Activated naive CD4-positive, alpha-beta T cell treated with anti-CD3 and anti-CD28 coated beads, Interleukin-2, amount 10 ng/mL, durations not matched to agents 5 hours and 36 hours (primary cell): ENCODE measurements at places on chromosomes 3 and 15. TPM values are rescaled to one million over a fixed set of nuclear protein-coding genes. Genes with fewer than 3 reads are reported as not detected.

HACD3 gene
- total RNA-seq, result 24.3 TPM

GOLGA8O gene
- 1.0 TPM for total RNA-seq

CISH gene
- total RNA-seq, result 389 TPM

GOLGA8Q gene
- total RNA-seq, result 0.75 TPM

ZNF660 gene
- not detected for total RNA-seq

TNFAIP8L3 gene
- 0.17 TPM for total RNA-seq

KNG1 gene
- not detected for total RNA-seq

P2RY13 gene
- total RNA-seq, result not detected

GOLGA8J gene
- not detected for total RNA-seq

DUOX2 gene
- not detected for total RNA-seq

PLA2G4D gene
- not detected for total RNA-seq

LCMT2 gene
- 10.5 TPM for total RNA-seq

A4GNT gene
- total RNA-seq, result not detected

CCDC12 gene
- total RNA-seq, result 52.0 TPM

SLC4A7 gene
- 39.2 TPM for total RNA-seq

CTDSPL2 gene
- 61.8 TPM for total RNA-seq

KBTBD13 gene
- total RNA-seq, result not detected

DISP2 gene
- 0.05 TPM for total RNA-seq

NOX5 gene
- not detected for total RNA-seq

ECE2 gene
- not detected for total RNA-seq

POU1F1 gene
- total RNA-seq, result not detected

BTD gene
- 8.3 TPM for total RNA-seq

SLITRK3 gene
- total RNA-seq, result not detected

SCAANT1 gene
- total RNA-seq, result not detected

GOLGA6B gene
- total RNA-seq, result not detected

GNAT1 gene
- not detected for total RNA-seq

USF3 gene
- 22.0 TPM for total RNA-seq

CHRD gene
- total RNA-seq, result not detected

RSRC1 gene
- 35.1 TPM for total RNA-seq

XXYLT1 gene
- total RNA-seq, result 7.0 TPM

GOLGA8A gene
- total RNA-seq, result 183 TPM

VGLL3 gene
- total RNA-seq, result not detected

CDC25A gene
- 15.8 TPM for total RNA-seq

ATXN7 gene
- 74.6 TPM for total RNA-seq

ATP8B4 gene
- total RNA-seq, result 1.5 TPM

LRTM1 gene
- total RNA-seq, result not detected

TEX55 gene
- total RNA-seq, result not detected

LDHAL6B gene
- total RNA-seq, result not detected

MST1R gene
- 3.0 TPM for total RNA-seq

IGDCC3 gene
- total RNA-seq, result not detected

PLSCR5 gene
- total RNA-seq, result not detected

DUOXA2 gene
- total RNA-seq, result not detected

SUSD5 gene
- not detected for total RNA-seq

LSAMP gene
- total RNA-seq, result not detected

IL16 gene
- total RNA-seq, result 318 TPM

ZNF80 gene
- total RNA-seq, result 0.12 TPM

PAQR9 gene
- total RNA-seq, result not detected

ARPIN gene
- total RNA-seq, result not detected

CIB1 gene
- 92.2 TPM for total RNA-seq

SERINC4 gene
- not detected for total RNA-seq

SPTSSB gene
- not detected for total RNA-seq

HRG gene
- not detected for total RNA-seq

CLDN18 gene
- not detected for total RNA-seq

RHOV gene
- not detected for total RNA-seq

RRP9 gene
- total RNA-seq, result 18.8 TPM

TRH gene
- total RNA-seq, result not detected
